Naive thymus-derived CD8-positive, alpha-beta T cell (primary cell): ENCODE measurements at places on chromosomes 6 and 20.

DNA sequence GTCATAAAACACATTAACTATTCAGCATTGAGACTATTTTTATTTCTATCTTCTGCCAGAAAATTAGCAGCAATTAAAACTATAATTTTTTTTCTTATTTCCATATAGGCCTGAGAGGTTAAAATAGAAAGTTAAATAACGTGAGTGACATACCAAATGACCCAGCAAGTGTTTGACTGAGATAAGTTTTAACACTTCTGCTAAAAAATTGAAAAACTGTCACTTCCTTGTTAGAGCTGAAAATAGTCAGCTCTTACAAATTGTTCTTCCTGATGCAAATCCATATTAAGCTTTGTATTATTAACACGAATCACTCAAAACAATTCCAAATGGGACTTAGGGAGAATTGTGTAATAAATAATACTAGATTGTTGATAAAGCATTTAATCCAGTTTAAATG, 26.5 kb upstream of the STX11 start:
- no peak for DNase-seq

GRCh38 chr6:84575264-84575663, 189.1 kb downstream of the TBX18 start:
- DNase-seq: no peak

- no peak for DNase-seq
Observed at GRCh38 chr6:9494864-9495263, 920.0 kb downstream of the TFAP2A start.

GRCh38 chr6:32815115-32815514, 1.7 kb downstream of the HLA-DOB start:
- DNase-seq: no peak

GRCh38 chr6:165837948-165838745, 175.1 kb upstream of the PDE10A start:
- DNase-seq: no peak

DNA sequence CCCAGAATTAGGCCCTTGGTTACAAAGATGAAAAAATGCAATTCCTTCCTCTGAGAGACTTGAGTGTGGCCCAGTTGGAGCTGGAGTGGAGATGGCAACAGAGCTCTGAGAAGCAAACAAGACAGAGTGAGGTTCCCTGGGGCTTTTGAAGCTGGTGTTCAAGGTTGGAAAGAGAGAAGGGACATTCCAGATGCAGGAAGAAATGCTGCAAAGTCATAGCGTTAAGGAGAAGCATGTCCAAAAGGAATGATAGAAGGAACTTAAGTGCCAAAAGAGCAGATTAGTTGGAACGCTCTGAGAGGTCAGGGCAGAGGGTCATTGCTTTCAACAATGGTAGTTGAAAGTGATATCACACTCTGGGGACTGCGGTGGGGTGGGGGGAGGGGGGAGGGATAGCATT, 251.8 kb downstream of the TBC1D7 start:
- DNase-seq: no peak

DNA sequence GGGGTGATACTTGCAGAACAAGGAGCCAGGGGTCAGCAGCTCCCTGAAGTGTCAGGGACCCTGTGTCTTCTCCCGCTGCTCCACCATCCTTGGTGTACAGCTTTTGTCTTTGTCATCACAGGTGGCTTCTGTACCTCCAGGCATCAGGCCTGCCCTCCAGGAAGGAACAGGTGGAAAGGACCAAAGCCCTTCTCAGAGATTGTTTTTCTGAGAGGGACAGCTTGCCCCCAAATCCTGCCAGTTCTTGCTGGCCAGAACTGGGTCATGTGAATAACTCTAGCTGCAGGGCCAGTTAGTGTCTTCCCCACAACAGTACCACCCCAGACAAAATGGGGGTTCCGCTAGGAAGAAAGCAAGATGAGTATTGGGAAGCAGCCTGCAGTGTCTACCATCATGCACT, 31.4 kb downstream of the SNPH start:
- no peak for DNase-seq

- no peak for DNase-seq
Observed at GRCh38 chr6:124283486-124283885, 479.8 kb downstream of the NKAIN2 start.

- DNase-seq: no peak
Observed at GRCh38 chr20:8223091-8223870, 91.2 kb downstream of the PLCB1 start.

DNA sequence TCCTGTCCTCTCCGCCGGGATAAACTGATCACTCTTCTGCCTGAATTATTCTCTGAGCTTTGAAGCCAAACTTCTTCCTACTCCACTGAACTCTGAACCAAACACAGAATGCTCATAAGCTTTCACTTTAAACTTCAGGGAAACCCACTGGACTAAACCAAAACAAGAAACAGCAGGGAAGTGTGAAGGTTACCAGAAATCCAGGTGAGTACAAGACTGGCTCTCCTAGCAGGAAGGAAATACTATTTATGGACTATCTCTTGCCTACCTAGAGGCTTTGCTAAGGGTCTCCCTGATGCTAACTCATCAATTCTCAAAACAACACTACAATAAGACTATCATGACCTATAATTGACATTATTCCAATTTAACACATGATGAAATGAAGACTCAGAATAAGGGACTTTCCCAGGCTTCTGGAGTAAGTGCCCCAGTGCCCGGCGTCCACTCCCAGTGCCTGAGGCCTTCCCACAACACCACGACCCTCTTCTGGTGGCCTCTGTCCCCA, 145.0 kb downstream of the ZDHHC14 start:
- no peak for DNase-seq

- DNase-seq: no peak
Observed at GRCh38 chr20:14780508-14780907, 443.1 kb upstream of the FLRT3 start.

DNA sequence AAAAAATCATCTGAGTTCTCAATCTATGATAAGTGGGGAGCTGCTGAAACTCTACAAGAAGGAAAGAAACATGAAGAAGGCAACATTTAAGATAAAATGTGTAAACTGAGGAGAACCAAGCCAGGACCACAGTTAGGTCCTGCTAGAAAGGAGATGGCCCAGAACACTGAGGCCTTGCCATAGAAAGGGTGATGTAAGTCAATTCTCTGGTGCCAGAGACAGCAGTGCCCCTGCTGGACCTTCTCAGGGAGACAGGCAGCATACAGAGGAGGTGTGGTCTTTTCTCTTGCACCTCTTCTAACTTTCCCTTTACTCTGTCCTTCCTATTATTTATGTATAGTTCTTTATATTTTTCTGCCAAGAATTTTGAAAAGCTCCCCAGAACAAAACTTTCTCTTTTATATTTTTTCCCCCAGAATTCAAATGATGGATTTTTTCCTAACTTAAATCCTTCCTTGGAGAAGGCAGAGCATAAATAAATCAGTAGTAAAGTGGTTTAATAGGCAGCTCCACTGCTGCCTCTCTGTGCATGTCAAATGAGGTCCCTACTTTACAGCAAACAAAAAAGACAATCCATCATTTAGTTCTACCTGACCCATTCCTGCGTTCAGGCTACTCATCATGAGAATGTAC, 9.0 kb downstream of the UQCC2 start:
- no peak for DNase-seq

DNA sequence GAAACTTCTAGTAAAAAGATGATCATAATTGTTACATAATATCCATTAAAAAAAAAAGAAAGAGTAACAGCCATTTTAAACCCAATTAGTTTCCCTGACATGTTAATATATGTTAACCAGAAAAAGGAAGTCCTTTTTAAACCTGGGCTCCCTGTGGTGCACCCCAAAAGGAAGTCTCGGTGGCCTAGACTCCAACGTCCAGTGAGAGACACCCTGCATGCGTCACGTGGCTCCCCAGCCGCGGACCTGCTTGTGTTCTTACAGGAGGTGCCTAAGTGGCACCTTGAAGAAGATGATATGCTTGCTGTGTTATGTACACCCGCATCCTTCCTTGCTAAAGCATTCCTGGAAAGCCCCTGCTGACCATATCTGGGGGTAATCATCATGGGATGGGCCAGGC, 50.1 kb downstream of the FOXC1 start:
- no peak for DNase-seq

DNA sequence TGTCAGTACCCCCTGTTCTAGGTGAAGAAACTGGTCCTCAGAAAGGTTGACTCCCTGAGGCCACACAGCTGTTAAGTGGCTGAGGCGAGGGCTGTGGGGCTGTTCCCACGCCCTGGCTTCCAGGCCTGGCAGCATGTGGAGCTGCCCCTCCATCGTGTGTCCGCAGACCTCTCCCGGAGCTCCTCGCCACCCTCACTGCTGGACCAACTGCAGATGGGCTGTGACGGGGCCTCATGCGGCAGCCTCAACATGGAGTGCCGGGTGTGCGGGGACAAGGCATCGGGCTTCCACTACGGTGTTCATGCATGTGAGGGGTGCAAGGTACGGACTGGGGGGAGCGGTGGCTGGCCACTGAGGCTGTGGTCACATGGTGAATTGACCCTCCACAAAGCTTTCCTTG, 32.2 kb upstream of the FANCE start:
- no peak for DNase-seq

GRCh38 chr6:11275598-11275997, 43.1 kb upstream of the NEDD9 start:
- DNase-seq: no peak

DNA sequence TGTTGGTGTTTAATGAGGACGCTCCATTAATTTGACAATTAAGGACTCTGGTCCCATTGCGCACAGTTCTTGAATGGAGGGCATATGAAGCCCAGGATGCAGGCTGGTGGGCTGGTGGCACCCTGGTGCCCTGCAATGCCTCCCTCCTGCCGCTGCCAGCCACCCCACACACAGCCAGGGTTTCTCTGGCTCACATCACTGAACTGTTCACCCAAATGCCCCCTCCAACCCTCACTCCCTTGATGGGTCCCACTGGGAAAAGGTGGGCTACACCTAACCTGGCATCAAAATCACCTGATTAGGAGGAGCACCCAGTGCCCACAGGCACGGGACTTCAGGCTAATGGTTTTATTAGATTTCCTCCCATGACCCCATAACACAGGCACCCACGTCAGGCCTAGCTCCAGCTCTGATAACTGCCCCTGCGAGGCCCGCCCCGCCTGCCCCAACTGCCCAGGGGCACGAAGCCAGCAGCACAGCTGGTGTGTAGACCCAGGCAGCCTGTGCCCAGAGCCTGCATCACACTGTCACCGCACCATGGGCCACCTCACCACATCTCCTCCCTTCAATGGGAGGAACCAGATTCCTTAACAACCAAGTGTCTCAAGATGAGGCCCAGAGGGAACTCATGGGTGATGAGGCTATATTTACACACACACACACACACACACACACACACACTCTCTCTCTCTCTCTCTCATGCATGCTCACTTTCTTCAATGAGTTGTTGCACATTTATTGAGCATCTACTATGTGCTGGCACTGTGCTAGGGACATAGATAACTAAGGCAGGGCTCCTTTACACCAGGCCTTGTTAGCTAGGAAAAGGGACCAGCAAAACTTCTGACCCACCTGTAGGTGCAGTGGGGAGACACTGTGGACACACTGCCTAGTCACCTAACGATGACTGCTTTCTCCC, 107.3 kb downstream of the NOL4L start:
- no peak for DNase-seq

- no peak for DNase-seq
Observed at GRCh38 chr6:18725449-18725848, 338.3 kb downstream of the RNF144B start.

GRCh38 chr6:73389854-73390253, 4.8 kb upstream of the DDX43 start:
- no peak for DNase-seq

DNA sequence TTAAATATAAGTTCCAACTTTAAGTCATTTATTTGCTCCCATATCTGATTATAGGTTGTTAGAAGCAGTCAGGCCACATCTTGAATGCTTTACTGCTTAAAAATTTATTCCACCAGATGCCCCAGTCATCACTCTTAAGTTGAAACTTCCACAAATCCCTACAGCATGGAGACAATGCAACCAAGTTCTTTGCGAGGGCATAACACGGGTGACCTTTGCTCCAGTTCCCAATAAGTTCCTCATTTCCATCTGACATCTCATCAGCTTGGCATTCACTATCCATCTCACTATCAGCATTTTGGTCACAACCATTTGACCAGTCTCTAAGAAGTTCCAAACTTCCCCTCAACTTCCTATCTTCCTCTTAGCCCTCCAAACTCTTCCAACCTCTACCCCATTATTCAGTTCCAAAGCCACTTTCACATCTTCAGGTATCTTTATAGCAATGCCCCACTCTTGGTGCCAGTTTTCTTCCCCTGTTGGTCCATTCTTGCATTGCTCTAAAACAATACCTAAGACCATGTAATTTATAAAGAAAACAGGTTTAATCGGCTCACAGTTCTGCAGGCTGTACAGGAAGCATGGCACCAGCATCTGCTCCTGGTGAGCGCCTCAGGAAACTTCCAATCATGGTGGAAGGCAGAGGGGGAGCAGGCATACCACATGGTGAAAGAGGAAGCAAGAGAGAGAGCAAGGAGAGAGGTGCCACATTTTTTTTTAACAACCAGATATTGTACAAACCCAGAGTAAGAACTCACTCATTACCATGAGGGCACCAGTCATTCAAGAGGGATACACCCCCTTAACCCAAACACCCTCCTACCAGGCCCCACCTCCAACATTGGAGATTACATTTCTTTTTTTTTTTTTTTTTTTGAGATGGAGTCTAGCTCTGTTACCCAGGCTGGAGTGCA, 15.9 kb upstream of the ITPR3 start:
- no peak for DNase-seq

GRCh38 chr20:62887152-62887859, 25.7 kb upstream of the TCFL5 start:
- peak; percentile 26 for DNase-seq

- no peak for DNase-seq
Observed at GRCh38 chr6:31115941-31116560, 1.5 kb downstream of the PSORS1C1 start.

DNA sequence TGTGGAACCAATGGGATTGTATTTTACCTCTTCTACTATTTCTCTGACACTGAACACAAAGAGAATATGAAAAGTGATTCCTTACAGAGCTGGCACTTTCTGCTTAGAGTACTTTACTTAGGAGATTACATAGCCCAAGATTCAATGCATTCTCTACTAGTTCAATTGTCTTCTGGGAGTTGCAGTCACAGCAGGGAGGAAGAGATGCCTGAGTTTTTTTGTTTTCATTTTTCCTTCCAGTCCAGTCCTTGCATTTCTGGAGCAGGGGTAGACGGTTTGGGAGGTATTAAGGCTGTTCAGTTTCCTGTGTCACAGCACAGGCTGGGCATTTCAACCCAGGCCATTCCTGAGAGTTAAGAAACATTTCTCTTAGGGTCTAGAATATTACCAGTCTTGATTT, 42.0 kb upstream of the SLC2A12 start:
- no peak for DNase-seq

GRCh38 chr6:109182578-109182977, 87.3 kb downstream of the CEP57L1 start:
- DNase-seq: no peak

DNA sequence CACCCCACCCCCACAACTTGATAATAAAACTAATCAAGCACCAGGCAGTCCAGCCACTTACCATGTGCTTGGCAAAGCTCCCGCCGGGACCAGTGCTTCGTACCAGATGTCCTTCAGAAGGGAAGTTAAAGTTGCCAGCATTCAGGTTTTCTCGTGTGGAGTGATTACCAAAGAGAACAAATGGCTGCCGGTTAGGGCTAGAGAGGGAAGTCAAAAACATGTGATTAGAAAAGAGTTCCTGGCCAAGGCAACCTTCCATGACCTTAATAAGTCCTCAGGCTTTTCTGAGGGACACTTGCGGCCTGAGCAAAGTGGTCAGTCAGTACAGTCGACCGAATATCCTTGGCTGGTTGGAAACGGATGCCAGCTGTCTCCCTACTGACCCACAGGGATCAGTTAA, 67.0 kb downstream of the DNAAF9 start:
- no peak for DNase-seq
